Cerebellum (tissue), 4 donors: ENCODE measurements at places on chromosomes 6 and 20.

DNA sequence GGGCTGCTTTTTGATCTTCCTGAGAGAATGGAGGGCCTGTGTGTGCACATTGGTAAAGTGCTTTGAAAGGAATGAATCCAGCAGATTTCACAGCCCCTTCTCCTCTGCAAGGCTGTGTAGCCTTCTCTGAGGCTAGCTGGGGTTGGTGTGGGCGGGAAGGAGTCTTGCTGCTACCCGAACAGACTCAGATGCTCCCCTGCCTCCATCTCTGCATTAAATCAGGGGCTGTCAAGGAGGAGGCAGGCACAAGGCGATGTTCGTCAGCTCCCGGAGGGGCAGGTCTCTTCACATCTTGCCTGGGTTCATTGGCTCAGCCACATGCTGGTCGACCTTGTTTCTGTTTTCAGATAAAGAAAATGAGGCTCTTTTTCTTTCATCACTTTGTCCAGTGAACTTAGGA lies 291.5 kb upstream of the SULF2 start:
- DNase-seq, result no peak

DNA sequence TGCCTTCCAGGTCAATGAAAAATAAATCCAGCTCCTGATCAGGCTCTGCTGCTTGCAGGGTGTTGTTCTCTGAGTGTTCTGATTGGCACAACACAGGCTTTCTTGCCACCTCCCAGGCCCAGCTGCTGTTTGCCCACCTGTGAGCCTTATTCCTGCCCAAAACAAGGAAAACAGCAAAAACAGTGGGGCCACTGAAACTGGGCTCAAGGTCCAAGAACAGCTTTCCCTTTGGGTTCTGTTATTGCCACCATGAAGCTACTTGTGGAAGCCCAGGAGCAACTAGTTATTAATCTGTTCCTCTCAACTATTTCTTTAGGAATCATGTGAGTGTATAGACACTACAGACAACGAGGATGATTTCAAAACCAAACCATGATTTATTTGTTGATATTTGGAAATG lies 159.1 kb downstream of the PLCB1 start:
- no peak for DNase-seq

GRCh38 chr6:28646650-28647049 lies 121.0 kb downstream of the GPX5 start:
- DNase-seq, result no peak

GRCh38 chr6:152093711-152094110 lies 286.2 kb downstream of the ESR1 start:
- no peak for DNase-seq

GRCh38 chr6:96836631-96837080 lies 621 bp downstream of the GPR63 start:
- DNase-seq, result no peak

DNA sequence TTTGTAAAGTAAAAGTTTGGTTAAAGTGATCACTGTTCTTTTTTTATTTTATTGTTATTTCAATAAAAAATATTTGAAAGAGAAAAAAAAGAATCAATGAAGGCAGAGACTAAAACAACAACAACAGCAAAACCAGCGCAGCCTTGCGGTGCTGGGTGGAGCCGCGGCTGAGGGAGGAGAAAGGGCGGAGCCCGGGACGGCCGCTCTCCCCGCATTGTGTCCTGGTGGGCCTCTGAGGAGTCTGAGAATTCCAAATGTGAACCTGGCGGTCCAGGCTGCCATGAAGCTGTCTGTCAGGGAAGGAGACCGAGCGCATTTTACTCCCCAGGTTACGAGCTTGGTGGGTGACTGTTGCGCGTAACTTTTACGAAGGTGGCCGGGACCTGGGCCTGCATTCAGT lies 43.2 kb downstream of the TMEM242 start:
- no peak for DNase-seq

DNA sequence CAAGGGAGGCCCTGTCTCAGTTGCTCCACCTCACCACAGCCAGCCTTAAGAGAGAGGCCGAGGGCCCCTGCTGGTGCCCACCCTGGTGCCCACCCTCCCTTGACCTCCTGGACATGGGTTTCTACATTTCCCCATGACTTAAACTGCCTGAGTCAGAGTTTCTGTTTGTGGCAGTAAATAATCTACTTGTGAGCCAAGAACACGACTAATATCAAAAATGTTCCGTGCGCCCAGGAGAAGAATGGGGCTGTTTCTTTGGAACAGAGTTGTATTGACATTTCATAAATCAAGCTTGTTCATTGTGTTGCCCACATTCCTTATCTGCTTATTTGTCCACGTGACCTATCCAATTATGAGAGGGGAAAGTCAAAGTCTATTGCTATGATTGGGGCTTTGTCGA lies 143.5 kb downstream of the ANKRD60 start:
- DNase-seq, result no peak

DNA sequence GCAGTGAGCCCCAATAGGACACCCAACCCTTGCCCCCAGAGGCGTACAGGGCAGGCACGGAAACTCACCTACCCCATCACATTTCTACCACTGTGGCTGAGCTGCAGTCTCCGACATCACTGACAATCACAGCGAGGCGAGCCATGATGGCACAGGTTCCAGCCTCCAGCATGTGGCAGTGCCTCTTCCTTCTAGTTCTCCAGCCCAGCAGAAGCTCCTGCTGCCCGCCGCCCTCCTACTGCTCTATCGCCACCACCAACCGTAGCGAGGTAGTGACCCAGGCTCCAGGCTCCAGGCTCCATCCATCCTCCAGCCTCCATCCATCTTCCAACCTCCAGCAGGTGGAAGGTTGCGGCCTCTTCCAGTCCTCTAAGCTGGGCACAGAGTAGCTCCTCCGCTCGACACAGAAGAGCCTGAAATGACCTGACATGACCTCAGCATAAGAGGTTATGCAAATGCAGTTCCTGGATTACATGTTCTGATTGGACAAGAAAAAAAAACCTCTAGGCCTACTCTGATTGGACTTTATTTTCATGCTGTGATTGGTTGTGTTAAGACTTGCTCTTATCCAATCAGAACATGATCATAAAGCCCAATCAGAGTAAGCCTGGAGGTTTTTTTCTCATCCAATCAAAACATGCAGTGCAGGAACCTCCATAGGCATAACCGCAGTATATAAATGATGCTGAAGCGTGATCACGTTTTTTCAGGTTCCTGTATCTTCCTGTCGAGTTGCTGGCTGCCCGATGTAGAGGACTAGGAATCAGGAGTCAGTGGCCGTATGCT lies 438.9 kb upstream of the ZNF337 start:
- DNase-seq, result no peak

DNA sequence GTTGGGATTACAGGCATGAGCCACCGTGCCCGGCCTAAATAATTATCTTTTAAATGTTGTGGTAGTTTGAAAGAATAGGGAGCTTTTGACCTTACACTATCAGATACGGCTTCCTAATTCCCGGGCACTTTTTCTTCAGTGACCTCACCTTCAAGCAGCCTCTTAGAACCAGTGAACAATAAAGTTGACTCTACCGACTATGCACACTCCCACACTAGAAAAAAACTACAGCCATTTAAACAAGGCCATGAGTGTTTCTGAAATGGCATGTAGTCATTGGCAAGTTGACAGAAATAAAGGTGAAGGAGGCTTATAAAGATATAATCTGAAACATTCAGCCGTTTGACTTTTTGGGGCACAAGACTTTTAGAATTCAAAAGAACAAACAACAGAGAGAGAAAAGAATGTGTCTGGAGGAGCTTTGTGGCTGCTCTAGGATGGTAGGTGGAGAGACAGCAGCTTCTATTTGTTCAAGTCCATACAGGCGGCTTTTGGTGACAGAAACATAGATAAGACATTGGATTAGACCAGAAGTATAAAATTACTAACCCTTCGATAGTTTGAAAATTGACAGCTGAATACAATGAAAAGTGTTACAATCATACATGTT lies 75.2 kb downstream of the GJA1 start:
- no peak for DNase-seq

DNA sequence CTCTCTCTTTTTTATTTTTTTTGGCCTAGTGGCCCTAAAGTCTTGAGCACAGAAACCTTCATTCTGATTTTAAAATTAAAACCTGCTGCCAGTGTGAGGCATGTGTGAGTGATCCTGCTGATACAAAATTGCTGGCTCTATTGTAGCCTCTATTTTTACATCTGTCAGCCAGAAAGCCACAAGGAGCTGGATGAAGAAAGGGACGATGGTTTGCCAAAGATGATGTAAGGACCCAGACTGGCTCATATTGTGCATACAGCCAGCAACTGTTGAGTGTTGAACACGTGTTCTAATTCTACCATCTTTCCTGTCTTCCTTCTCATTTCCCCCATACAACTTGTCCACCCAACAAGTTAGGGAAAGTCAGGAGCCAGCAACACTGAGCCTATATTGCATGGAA lies 40.8 kb upstream of the ATXN1 start:
- peak; percentile 8 for DNase-seq

GRCh38 chr6:131929264-131929663 lies 21.9 kb downstream of the CCN2 start:
- DNase-seq, result no peak

- DNase-seq, result peak; percentile 89
Observed at GRCh38 chr6:31822036-31822821, 5.3 kb upstream of the HSPA1B start.

- DNase-seq, result no peak
Observed at GRCh38 chr6:136764517-136764993, 27.7 kb downstream of the MAP3K5 start.

GRCh38 chr6:38306931-38307330 lies 332.8 kb downstream of the BTBD9 start:
- no peak for DNase-seq
